Mucosa of descending colon (tissue), 3 donors: ENCODE measurements at places on chromosomes 2 and 18. TPM values are rescaled to one million over a fixed set of nuclear protein-coding genes. Genes with fewer than 3 reads are reported as not detected.

The GPR55 gene
- total RNA-seq, result 1.1 TPM

The LYG1 gene
- total RNA-seq, result not detected

The ADI1 gene
- 70.4 TPM for total RNA-seq

The SPATS2L gene
- total RNA-seq, result 160 TPM

The FABP1 gene
- 1,319 TPM for total RNA-seq

The RAMP1 gene
- 154 TPM for total RNA-seq

The PIKFYVE gene
- total RNA-seq, result 20.5 TPM
